Renal pelvis (tissue), 12 donors: ENCODE measurements at places on chromosomes 3 and 15.

GRCh38 chr3:110816008-110816407, 255.6 kb upstream of the NECTIN3 start:
- DNase-seq, result no peak

- no peak for DNase-seq
Observed at GRCh38 chr15:27662892-27663291, 436.2 kb downstream of the OCA2 start.

- DNase-seq, result peak; percentile 68
Observed at GRCh38 chr15:95604634-95605036, 725.9 kb upstream of the NR2F2 start.

- no peak for DNase-seq
Observed at GRCh38 chr3:8485141-8485870, 16.3 kb upstream of the LMCD1 start.

GRCh38 chr15:40050788-40051470, 11.9 kb upstream of the SRP14 start:
- DNase-seq, result no peak

- peak; percentile 83 for DNase-seq
Observed at GRCh38 chr3:42746455-42747450, 26.3 kb downstream of the CCDC13 start.

DNA sequence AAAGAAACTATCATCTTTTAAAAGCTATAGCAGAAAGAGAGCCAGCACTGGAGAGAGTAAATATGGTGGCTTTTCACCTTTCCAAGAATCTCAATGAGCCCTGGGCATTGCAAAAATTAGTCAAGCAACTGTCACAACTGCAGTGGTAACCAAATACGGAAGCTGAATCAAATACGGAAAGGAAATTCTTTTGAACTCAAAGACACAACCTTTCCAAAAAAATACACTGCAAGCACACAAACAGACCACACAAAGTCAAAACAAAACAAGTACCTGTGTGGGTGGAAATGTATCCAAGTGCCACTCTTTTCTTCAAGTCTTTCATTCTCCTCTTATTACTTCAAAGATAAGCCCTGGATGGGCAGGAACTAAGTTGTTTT, 17.6 kb downstream of the VGLL4 start:
- no peak for DNase-seq

DNA sequence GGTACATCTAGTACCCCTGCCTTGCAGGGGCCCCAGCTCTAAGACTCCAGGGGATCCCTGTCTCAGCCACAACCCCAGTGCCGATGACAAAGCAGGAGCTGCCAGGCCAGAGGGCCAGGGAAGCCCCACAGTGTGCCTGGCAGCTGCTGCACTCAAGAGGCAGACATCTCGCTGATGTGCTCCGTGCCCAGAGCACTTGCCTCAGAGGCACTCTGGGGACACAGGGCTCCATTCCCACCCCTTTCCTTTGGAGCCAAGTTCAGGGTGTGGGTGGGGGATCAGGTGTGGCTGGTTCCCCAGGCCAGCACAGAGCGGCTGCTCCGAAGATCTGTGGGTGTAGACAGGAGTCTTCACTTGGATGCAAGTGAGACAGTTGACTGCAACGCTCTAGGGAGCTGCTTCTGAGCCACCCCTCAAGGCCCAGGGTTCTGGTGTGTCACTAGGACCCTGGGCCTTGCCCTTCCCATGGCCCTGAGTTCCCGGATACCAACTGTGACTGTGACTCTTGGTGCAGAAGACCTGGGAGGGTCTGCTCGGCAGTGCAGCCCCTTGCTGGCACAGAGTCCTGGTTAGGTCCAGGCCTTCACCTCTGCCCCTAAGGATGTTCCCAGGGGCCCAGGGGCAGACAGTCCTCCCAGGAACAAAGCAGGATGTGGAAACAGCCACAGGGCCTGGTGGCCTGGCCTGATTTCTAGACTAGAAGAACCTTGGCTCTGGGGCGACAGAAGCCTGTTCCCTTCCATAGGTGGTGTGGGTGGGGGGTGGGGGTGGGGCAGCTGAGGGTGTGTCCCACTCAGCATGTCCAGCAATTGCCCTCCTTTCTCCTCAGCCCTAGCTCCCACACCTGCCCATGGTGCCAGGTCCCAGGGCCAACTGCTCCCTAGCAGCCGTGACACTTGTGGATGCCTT, 2.5 kb downstream of the NT5DC2 start:
- DNase-seq, result no peak

GRCh38 chr15:20294651-20295237, 246.9 kb downstream of the GOLGA6L6 start:
- DNase-seq, result no peak

DNA sequence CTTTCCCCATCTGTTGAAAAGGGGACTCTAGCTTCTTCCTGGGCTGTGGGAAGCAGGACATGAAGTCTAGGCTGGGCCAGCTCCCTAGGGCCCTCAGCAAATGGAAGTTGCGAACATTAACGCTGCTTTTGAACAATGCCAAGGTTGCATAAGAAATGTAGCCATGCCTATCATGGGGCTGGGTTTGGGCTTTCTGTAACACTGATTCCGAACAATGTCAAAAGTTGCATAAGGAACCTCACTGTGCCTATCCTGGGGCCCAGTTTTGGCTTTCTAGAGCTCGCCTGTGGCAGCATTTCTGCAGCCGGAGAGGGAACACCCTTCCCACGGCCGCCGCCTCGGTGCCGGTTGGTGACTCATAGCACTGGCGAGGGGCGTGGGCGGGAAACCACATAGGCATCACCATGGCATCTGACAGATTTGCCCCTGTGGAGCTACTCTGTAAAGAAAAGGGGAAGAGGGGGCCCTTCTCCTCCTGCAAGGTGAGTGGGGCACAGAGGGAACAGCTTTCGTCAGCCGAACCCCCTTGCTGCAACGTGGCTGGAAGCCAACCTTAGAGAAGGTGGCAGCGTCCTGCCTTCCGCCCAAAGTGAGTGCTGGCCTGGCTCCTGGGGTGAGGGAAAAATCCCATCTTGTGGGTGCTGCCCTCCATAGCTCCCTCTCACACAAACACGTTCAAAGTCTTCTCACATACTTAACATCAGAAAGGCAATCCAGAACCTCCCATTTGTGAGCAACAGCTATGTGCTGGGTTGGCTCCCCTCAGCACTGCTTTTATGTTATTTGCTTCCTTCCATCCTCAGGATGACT, 46.6 kb upstream of the ATP2B2 start:
- DNase-seq, result no peak

DNA sequence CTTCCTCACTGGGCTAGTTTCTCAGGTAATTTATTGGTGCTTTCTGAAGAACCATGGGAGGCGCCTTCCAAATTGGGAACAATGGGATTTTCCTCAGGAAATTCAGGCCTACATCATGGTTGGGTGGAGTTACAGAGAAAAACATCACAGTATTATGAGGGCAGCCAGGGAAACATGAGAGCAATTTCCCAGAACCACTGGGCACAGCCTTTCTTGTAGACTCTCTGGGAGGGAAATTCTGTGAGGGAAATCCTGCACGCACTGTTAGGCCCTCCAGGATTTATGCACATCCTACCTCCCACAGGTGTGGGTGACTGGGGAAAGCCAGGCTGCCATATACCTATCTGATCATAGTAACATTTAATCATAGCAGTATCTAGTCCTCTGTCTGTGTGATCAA, 13.2 kb downstream of the POPDC2 start:
- DNase-seq, result peak; percentile 63

DNA sequence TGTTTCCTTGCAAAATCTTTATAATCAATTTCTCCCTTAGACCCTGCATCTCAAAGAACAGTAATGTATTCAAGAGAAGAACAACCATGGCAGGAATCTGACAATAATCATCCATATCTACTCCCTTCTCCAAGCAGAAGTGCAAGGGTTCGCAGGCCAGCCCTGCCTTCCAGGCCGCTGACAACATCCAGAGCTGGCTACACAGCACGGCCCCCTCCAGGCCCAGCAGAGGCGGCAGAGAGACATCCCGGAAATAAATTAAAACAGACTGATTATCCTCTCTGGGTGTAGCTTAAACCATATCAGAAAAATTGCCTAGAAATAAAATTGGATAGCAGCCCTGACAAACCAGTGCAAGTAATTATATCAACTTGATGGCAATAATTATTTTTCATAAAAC, 223.3 kb downstream of the FAM43A start:
- no peak for DNase-seq

- DNase-seq, result no peak
Observed at GRCh38 chr15:58312031-58312430, 119.8 kb upstream of the LIPC start.

GRCh38 chr15:74958908-74959585, 2.5 kb upstream of the RPP25 start:
- DNase-seq, result no peak

- no peak for DNase-seq
Observed at GRCh38 chr3:146164071-146164470, 3.1 kb upstream of the PLOD2 start.

DNA sequence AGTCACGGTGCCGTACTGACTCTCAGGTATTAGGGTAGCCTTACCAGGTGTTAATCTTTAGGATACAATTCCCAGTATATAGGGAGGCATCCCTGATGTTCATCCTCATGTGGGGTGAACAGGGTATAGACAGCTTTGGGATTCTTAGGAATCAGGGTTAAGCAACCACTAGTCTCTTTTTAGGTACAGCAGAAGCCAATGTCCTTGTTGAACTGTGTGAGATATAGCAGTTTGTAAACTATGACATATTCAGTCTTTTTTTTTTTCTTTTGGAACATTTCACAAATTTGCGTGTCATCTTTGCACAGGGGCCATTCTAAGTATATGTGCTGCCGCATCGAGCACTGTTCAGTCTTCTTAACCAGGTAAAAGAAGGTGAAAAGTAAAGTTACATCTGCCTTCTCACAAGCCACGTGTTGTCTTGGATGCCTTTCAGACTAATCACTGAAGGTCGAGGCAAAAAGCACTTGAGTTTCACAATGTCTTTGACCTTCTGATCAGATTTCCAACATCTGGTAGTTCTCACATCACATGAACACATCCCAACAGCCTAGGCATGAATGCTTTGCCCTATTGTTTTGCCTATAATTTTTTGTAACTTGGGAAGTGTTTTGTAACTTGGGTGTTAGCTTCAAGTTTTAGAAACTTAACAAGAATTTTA, 17.2 kb downstream of the TSEN2 start:
- no peak for DNase-seq

GRCh38 chr3:123397921-123398785, 50.7 kb downstream of the ADCY5 start:
- DNase-seq, result no peak

GRCh38 chr3:159137949-159138348, 336.1 kb downstream of the MFSD1 start:
- no peak for DNase-seq

DNA sequence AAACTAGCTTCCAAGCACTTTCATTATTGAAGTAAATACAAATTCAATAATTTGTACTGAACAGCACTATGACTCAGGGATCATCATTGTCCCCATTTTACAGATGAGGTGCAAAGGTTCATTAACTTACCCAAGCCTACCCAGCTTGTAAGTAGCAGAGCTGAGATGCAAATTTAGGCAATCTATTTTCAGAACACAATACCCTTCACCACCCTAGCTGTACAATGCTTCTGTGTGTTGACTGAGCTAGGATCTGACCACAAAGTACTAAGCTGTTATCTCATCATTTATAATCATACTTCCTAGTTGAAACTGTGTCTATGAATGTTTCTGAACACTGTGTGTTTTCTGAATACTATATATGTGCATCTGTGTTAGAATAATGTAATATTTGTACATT, 3.2 kb upstream of the ILDR1 start:
- no peak for DNase-seq

GRCh38 chr3:188673646-188674186, 498.1 kb upstream of the TPRG1 start:
- no peak for DNase-seq

GRCh38 chr3:13113346-13114330, 40.4 kb upstream of the IQSEC1 start:
- no peak for DNase-seq

GRCh38 chr3:153976891-153977554, 144.2 kb upstream of the ARHGEF26 start:
- DNase-seq, result no peak

DNA sequence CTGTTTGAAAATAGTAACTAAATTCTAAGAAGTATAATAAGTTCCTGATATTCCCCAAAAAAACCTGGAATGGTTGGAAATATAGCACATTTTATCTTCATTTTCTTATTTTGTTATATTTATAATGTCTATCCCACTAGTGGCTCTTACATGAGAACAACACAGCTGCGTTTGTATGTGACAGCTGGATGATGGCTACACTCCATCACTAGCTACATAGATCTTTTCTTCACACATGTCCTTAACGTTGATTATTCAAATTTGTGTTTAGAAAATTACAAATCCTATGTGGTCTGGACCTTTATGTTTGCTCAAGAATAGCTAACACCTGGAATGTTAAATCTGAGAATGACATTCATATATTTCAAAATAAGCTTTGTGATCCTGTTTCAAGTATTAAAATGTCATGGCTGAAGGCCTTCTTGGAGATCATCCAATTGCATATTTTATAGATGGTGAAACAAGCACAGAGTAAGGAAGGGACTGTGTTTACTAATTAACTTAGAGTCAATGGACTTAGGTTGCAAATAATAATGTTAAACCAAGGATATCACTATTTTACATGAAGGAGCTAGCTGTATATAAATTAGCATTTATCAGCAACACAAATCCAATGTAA, 60.8 kb downstream of the ATP13A5 start:
- DNase-seq, result peak; percentile 44

- DNase-seq, result no peak
Observed at GRCh38 chr3:114498539-114499370, 204.9 kb downstream of the TIGIT start.

GRCh38 chr3:193933451-193933850, 202.5 kb upstream of the HES1 start:
- DNase-seq, result no peak

- DNase-seq, result no peak
Observed at GRCh38 chr15:100332231-100332630, 9.5 kb downstream of the ADAMTS17 start.
